ENCODE measurements at places on chromosomes 6 and 20. TPM values are rescaled to one million over a fixed set of nuclear protein-coding genes. Genes with fewer than 3 reads are reported as not detected.
A peak's percentile ranks its signal among the peaks of the same experiment; 100 is the strongest.

DNA sequence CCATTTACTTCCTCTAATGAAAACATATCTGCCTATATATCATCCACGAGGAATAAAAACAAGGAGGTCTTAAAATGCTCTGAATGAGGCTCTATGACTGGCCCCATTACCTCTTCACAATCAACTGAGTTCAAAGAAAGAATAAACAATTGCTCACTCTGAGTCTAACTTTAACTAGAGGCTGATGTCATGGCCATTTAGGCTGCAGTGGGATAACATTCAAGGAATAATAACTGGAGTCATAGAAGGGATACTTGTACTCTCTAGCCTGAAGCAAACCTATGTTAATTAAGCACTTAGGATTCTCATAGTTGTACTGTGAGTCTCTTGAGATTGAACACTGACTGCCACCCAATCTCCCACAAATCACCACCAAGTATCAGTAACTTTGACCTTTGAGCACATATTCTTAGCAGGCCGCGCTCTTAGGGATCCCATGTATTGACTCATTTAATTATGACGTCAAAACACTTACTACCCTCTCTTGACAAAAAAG is 70.2 kb downstream of the PERP start:
- no peak for DNase-seq

GRCh38 chr6:57257911-57258541 is 35.9 kb upstream of the RAB23 start:
- DNase-seq: no peak

DNA sequence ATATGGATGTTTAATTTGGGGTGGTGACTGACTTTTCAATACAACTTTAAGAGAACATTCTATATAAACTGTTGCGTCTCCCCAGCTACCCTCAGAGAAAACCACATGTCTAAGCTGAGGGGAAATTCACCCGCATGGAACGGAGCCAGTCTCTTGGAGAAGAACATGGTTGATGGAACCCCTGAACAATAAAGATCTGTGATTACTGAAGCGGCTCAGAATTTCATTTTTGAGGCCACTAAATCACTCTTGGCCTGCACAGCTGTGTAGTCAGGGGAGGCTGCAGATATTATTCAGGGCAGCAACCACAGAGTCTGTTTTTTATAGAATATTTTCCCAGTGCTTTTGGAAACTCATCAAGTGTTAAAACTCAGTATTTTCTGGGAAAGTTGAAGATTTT is 73.8 kb downstream of the EYA4 start:
- DNase-seq: no peak

- DNase-seq: no peak
Measured at GRCh38 chr6:11491596-11492463, 45.7 kb upstream of the TMEM170B start.

DNA sequence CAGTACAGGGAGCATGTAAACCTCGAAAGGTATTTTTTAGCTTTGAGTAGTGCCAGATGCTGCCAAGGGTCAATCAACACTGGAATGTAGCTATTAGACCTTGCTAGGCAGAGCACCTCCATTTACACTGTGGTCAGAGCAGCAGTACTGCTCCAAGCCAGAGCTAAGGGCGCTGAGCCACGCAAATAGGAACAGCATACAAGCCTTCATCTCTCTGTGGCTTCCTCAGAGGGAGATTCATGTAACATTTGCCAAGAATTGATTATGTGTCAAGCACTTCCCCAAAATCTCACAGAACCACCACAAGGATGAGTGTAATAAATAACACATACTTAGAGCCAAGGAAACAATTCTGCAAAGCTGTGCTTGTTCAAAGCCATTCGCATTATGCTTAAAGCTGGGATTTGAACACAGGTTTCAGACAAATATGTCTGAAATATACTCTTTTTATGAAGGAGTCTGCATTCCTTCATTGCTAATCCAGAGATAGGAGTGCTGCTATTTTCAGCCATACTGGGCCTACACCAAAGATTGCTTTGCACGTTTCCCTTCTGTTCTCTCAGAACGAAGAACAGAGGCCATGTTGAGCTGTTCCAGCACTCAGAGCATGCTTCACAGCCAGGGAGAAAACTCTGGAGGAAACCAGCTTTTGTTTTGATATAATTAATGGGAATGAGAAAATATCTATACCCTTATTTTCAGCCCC is 97.7 kb downstream of the SLC16A10 start:
- no peak for DNase-seq

DNA sequence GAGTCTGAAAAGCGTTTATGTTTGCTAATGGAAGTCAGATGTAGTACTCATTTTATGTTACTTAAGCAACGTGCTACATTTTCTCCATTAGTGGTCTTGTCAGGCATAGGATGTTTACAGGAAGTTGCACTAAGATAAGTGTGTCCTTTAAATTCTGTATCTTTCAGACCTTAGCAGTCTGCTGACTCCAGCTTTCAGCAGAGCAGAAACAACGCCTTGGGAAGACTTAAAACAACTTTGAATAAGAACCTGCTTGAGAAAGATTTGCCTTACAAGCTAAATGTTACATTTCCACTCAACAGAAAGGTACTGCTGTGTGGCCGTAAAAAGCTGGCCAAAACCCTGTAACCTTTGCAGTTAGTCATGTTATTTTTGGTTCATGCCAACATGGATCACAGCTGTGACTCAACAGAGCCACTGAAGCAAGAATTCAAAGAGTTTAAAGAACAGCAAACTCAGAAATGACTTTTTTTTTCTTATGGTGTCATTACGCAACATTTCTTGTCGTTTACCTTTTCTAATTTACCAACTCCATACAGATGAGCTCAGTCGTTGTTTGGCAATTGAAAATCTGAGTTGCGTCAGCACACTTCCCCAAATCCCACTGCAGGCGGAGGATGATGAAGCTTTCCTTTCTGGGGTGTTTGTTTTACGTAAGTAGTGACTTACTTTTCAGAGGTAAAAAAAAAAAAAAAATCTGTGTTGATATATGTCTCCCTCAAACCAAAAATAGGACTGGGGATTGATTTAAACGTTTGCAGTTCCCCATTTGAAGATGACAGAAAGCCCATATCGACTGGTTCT is 27.9 kb upstream of the BMP6 start:
- no peak for DNase-seq

GRCh38 chr20:47629907-47630306 is 128.2 kb downstream of the NCOA3 start:
- no peak for DNase-seq

GRCh38 chr6:135972586-135972985 is 121.1 kb downstream of the PDE7B start:
- DNase-seq: no peak

GRCh38 chr6:132623106-132623845 is 799 bp downstream of the TAAR2 start:
- no peak for DNase-seq

GRCh38 chr6:11279284-11279689 is 46.8 kb upstream of the NEDD9 start:
- DNase-seq: peak; percentile 90

- no peak for DNase-seq
Measured at GRCh38 chr20:25668446-25668845, 28.2 kb downstream of the ZNF337 start.

DNA sequence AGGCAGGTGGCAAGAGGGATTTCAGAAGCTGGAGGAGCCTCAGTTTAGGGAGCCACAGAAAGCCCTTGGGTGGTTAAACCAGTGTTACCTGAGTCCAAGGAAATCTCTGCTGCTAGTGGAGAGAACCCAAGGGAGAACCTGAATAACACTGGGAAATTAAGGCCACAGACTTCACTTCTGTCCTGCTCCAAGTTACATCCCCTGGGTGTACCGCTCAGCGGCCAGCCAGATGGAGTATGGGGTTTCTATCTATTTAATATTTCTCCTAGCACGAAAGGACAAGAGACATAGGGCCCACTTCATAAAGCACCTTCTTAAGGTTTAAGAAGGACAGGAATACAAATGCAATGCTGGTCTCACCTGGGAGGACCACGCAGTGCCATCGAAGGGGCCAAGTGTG is 5.8 kb upstream of the CNKSR3 start:
- peak; percentile 23 for DNase-seq

- DNase-seq: no peak
Measured at GRCh38 chr20:8860011-8860495, 208.8 kb upstream of the PLCB4 start.

DNA sequence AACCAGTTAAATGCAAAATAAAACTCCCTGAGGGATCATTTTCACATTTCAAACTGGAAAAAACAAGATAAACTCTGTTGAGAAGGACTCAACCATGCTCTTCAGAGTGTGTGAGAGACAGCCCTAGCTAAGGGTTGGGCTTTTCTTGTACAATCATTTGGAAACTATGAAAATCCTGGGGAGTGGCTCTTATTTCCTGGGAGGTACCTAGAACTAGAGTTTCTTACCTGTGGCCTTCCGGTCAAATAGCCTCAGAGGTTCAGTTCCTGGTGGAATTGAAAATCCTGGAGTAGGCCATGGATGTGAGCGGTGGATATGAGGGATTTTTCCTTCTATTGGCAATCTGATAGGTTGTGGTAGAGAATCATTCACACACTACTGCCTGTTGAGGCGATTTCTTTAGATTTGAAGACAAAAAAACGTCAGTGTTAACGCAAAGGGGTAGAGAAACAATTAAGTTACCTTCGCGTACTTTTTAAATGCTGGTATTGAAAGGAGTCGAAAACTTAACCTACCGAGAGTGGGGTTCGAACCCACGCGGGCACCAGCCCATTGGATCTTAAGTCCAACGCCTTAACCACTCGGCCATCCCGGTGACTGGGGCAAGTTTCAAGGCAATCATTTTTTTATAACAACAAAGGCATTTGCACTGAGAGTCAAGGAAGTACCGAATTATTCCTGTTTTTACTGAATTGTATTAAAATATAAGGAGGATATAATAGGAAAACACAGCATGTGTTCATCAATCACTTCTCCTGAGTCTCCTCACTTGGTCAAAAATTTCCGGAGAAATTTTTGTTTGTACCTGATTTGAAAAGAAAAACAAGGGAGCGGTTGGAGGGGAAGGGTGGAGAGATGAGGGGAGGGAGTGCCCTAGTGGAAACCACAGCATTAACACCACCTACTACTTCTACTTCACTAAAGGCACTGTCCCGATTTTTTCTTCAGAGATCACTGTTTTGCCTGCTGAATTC is 191.3 kb downstream of the OR2B2 start:
- no peak for DNase-seq

GRCh38 chr6:35199866-35200265 is 13.9 kb upstream of the SCUBE3 start:
- DNase-seq: no peak

GRCh38 chr20:16069389-16070010 is 503.7 kb downstream of the KIF16B start:
- DNase-seq: no peak

DNA sequence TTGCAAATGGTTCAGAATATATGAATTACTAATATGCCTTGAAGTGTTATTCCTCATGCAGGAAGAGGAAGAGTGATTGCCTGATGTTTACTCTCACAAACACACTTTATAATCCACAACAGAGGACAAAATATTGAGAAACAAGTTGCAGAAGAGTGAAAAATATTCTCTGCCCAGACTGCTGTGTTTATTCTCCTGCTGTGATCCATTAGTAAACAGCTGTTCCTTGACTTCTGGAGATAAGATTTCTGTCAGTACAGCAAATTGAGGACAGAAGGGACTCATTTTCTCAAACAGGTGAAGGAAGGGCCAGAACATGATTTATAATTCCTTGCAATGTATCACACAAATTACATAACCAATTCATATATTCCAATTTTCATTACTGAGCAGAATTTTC is 148.0 kb downstream of the EPM2A start:
- no peak for DNase-seq

- DNase-seq: no peak
Measured at GRCh38 chr20:51174536-51174935, 151.6 kb upstream of the KCNG1 start.

GRCh38 chr6:333379-334002 is 41.2 kb downstream of the DUSP22 start:
- DNase-seq: peak; percentile 79

DNA sequence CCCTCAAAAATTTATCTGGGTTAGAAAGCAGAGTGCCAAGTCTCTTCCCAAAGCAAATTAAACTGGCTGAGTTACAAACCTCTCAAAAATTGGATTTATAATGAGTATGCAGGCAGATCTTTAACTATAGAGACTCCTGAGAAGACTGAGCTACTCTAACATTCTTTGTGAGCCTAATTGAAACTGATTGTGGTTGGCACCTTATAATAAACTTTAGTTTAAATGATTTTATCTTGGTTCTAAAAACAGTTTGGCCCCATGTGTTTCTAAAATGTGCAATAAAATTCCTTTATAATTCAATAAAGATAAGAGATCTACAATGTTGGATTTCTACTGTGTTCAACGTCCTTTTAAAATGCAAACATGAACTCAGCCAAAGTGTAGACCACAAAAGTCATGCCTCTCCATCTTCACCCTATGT is 480.2 kb upstream of the RNF217 start:
- no peak for DNase-seq

GRCh38 chr20:1505361-1505760 is 14.1 kb upstream of the SIRPB2 start:
- no peak for DNase-seq

GRCh38 chr6:28449056-28449455 is 5.8 kb upstream of the ZSCAN23 start:
- DNase-seq: no peak

- no peak for DNase-seq
Measured at GRCh38 chr20:6908673-6909072, 141.2 kb downstream of the BMP2 start.

DNA sequence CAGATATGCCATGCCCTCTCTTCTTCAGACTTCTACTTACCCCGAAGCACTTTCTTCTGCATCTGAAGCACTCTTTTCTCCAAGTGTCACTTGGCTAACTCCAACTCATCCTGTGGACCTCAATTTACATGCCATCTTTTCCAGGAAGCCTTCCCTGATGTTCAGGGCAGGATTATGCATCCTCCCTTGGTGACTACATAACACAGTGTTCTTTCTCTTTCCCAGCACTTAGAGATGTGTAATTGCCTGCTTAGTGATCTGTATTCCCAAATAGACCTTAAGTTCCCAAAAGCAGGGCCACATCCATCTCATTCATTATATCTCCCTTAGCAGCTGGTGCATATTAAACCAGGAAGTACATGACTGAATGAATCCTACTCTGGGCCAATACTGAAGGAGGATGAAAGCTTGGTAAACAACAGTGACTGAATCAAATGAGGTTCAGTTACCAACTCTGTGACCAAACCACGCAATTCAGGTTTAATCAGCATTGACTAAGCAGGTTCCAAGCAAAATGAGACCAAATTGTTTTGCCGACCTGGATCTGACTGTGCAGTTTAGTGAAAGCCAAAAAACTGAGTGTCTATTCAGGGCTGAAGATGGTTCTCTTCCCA is 121.4 kb upstream of the TCF21 start:
- DNase-seq: no peak

GRCh38 chr6:126042001-126042419 is 55.7 kb downstream of the TRMT11 start:
- DNase-seq: no peak

Gene MYBL2
- 0.60 TPM for total RNA-seq

Gene NKAPL
- 2.8 TPM for total RNA-seq

Gene PRKN
- total RNA-seq: 7.6 TPM

Gene TBXT
- total RNA-seq: not detected

Gene SEL1L2
- 16.1 TPM for total RNA-seq

Gene SLC32A1
- not detected for total RNA-seq

Gene SDC4
- total RNA-seq: 85.7 TPM

Gene OR11A1
- not detected for total RNA-seq

Gene NKAIN2
- total RNA-seq: 0.23 TPM

Data from posterior vena cava (tissue), 2 donors.